ENCODE measurements at places on chromosomes 12 and 14.

DNA sequence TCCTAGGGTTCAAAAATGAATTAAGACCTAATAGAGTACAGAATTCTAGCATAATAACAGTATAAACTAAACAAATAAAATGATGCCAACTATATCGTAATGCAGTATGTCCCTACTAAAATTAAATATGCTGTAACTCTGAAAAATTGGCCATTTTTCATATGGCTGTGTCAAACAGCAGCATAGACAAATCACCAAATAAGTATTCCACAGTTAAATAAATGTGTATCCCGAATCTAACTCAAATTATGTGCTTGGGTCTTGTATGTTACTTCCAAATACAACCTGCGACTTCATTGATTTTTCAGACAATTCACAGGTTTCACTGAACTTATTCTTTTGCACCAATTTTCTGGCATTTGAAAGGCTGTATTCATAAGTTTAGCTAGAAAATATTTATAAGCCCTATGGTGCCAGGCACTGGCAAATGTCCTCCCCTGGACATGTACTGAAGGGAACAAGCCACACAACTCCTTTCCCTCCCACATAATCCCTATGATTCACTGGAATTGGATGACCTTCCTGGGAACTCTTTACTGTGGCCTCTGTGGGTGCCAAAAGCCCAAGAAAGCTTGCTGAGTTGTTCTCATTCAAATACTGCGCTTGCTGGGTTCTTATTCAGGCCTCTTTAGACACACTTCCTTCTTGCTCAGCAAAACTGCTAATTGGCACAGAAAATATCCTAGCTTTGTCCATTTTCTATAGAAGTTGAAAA, 108.8 kb downstream of the KITLG start:
- DNase-seq: no peak

DNA sequence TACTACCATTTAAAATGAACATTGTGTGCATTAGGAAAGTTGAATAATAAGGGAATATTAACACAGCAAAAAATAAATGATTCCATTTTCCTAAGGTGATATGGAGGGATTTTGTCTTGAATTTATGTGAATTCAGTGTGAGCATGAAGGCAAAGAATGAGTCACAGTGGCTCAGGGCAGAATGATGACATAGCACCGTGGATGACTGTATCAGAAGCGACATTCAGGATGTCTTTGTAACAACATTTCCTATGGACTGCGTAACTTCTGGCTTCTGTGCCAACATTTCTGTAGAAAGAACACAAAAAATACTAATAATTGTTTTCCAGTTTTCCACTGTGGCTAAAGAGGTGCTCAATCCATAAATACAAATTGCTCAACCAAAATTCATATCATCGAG, 54.6 kb downstream of the TTC8 start:
- no peak for DNase-seq

DNA sequence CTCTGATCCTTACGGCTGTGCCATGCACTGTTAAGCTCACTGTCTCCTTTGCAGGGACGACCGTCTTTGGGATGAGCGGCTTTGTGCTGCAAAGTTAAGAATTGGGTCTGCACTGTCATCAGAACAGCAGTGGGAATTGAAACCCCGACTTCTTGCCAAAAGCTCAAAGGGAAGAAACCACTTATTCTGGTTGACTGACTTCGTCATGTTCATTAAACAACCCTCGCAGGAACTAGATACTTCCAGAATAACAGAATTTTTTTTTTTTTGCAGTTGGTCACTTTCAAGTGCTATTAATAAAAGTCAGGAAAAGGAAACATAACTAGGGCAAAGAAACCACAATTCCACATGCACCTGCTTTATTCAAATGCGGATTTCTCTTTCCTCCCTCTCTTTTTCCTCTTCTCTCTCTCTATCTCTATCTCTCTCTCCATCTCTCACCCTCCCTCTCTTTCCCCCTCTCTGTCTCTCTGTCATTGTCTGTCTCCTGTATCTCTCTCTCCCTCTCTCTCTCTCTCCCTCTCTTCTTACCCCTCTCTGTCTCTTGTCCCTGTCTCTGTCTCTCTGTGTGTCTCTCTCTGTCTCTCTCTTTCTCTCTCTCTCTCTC, 12.3 kb upstream of the GLT1D1 start:
- no peak for DNase-seq

GRCh38 chr14:24032727-24033418, 18.9 kb upstream of the CARMIL3 start:
- no peak for DNase-seq

GRCh38 chr12:50057896-50058670, 687 bp downstream of the ASIC1 start:
- DNase-seq: no peak

DNA sequence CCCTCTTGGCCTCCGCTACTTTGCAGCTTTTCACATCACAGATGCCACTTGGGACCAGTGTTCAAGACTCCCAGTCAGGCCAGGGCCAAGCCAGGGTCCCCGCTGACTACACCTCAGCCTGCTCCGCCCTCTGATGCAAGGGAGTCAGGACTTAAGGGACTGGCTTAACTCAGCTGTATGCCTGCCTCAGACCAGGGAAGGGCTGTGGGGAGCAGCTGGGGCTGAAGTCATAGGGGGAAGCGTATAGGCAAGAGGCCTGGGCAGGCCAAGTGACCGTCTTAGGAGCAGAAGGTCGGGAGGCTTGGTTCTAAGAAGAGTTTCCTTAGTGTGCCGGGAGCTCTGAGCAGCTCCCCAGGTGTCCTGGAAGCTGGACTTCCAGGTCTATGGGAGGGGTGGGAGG, 21.9 kb downstream of the KDM2B start:
- no peak for DNase-seq

DNA sequence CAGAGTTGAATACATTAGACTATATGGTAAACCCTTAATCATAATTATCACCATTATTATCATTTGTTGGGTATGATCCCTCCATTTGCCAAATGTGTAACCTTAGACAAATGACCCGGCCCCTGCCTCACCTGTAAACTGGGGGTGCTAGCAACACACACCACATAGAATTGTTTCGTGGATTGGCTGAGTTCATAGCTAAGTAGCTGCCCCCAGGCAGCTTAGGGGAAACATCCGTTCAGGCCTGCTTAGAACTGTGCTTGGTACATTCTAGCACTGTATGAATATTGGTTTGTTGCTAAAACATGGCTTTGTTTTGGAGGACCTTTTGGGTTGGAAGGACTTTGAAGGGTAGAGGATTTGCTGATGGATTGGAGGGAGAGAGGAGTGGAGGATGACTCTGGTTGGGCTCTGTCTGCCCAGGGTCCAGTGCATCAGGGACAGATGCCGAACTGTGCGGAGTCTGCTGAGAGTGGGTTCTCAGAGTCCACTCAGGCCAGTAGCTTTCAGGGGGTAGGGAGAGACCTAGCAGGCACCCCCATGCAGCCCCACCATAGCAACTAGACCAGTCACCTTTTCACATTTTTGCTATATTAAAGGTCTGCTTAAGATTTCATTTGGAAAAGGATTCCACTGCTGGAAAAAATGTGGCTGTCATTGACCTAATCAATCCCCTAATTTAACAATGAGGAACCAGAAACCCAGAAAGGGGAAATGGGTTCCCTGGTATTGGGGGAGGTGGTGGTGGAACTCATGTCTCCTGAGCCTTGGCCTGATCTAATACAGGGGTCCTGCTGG, 2.2 kb downstream of the RIN3 start:
- DNase-seq: no peak

- DNase-seq: no peak
Observed at GRCh38 chr14:92552066-92552465, 38.5 kb downstream of the RIN3 start.

GRCh38 chr12:57190037-57190436, 26.6 kb upstream of the NXPH4 start:
- DNase-seq: no peak

DNA sequence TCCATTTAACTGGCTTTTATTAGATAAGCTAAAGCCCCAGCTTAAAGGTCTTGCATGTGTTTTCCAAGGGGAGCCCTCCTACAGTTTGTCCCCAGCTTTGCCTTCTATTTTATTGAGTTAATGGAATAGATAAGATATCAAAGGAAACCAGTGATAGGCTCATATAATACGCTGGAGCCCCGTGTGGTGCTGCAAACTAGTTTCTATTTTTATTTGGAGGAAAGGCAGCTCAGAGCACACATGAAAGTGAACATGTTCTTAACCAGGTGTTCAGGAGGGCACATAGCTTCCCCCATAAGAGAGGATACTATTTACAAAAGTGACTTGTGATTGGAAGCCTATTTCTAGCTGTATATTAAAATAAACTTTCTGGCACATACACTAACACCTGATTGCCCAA, 251.7 kb downstream of the PDZRN4 start:
- no peak for DNase-seq

- DNase-seq: peak; percentile 6
Observed at GRCh38 chr12:130879212-130879686, 7.4 kb downstream of the RAN start.

DNA sequence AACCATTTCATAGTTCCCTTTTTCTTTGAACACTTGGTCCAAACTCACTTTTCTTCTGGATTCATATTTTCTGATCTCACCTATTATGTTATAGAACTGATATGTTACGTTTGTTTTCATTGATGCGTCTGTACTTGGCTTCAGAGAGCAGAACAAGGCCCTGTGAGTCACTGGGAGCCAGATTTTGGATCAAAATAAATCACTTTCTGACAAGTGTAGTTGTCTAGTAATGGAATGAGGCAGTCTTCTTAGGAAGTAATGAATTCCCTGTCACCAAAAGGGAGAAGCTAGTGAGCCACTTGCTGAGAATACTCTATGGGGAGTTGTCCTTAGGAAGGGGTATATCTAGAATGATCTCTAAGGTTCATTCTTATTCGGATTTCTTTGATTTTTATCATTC, 10.2 kb downstream of the BICD1 start:
- no peak for DNase-seq

DNA sequence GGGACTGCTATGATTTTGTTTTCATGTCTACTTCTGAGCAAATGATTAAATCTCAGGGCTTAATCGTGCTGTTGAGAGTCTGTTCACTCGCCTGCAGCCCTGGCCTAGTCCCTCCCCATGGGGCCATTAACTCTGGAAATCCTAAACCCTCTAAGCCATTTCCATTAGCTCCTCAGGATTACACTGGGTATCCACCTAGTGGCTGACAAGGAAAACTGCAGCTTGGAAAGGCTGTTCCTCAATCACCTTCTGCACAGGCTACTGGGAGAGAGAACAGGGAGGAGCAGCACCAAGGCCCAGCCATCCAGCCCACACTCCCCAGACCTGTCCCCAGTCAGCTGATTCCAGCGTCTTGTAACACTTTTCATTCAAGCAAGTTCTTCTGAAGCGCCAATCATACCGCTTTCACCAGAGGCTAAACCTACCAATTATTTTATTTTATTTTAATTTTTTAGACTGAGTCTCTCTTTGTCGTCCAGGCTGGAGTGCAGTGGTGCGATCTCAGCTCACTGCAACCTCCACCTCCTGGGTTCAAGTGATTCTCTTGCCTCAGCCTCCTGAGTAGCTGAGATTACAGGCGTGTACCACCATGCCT, 48.7 kb downstream of the NEUROD4 start:
- no peak for DNase-seq

- no peak for DNase-seq
Observed at GRCh38 chr14:58133739-58134138, 18.3 kb downstream of the ARMH4 start.

DNA sequence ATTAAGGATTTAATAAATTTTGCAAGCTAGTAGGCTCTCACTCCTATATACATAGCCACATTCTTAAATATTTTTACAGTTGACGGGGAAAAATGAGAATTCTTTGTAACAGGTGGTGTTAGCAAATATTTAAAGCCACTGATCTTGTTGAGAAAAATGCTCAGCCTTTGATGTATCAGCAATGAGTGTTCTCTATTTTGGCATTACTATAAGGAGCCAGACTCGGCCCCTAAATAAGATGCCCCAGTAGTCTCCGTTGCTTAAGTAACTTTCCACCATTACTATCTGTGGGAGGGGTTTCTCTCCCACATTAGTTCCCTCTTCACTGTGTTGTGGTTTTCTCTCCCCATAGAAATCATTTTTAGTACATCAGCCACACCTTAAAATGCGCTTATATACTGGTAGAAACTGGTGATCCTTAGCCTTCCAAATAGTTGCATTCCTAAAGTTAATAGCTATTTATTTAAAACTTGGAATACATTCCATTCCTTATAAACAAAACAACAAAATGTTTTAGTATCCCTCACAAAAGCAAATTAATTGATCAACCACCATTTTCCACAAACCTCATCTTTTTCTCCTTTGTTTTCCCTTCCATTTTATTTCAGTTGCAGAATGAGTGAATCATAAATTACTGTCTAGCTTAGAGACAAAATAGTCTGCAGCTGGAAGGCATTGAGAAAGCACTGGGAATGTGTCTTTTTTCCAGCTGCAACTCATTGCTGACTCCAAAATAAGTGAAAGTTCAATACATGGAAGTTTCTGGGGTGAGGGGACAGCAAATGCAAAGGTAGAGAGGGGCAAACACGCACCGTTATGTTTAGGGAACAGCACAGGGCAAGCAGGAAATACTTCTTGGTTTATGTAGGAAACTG, 84.7 kb upstream of the FERMT2 start:
- DNase-seq: no peak

DNA sequence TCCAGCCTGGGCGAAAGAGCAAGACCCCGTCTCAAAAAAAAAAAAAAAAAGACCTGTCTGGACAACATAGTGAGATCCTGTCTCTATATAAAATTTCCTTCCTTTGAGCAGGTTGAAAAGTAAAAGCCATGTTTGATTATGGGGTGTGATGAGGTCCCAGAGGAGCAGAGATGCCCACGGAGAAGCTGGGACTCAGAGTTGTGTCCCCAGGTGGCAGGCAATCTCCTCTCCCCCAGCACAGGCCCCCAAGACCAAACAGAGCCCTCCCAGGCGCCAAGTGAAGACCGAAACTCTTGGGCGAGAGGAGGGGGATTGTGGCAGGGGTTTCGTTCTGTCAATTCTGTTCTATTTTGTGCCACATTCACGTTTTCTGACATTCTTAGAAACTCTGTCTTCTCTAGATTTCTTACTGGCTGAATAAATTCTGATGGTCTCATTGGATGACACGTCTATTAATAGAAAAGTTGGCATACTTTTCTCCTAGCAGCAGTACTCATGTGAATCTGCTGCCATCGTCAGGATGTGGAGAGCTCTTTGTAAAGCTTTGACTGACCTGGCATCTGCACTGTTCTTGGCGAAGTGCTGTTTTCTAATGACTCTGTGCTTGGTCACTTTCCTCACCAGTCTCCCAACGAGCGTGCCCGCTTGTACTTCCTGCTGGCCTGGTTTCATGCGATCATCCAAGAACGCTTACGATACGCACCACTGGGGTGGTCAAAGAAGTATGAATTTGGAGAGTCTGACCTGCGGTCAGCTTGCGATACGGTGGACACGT, 43.4 kb downstream of the HSP90AA1 start:
- no peak for DNase-seq

DNA sequence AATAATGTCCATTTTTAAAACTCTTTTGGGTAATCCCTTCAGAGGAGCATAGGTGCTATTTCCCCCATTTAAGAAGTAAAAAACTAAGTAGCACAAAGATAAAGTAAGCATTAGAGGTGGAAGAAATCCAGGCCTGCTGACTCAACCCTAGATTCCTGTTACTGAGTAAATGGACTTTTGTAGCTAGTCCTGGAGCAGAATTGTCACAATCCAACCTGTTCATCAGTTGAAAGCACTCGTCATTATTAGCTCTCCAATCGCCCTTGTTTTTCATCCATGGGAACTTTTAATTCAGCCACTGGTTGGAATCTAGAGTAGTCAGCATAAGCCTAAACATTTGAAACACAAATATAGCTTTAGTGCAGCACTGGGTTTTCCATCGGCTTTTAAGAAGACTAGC, 139.5 kb upstream of the AMIGO2 start:
- DNase-seq: no peak

GRCh38 chr12:19761463-19761862, 322.2 kb downstream of the AEBP2 start:
- DNase-seq: no peak
